ENCODE measurements at places on chromosomes 7 and 10.

GRCh38 chr7:117993377-117994003 is 120.2 kb upstream of the CTTNBP2 start:
- peak; percentile 41 for DNase-seq

DNA sequence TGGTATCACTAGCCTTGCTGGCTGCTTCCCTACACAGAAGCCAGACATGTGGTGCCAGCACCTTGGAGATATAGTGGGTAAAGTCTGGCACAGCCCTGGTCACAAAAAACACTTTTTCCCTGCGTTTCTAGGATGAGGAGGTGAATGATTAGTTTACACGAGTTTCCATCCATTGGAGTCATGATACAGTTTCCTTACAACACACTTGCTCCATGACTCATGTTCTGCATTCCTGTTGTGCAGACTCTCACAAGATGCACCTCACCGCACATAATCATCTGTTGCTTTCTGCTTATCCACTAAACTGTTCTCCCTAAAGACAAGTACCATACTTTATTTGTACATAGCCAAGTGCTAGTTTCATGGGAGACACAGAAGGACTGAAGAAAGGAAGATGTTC is 747.1 kb upstream of the GALNT17 start:
- peak; percentile 16 for DNase-seq

DNA sequence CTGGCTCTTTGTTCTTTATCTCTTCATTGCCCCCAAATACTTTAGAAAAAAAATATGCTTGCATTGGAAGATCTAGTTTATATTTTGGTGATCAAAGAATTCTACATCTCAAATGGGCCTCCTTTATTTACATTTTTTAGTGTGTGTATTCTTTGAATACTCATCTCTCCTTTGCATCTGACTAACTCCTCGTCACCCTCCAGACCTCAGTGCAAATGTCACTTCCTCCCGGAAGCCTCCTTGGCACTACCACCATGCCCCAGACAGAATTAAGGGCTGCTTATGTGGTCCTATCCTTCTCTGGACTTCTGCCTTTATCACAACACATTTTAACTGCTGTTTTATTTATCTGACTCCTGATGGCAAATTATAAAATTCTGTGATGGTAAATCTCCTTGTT is 52.0 kb upstream of the PPP1R3C start:
- no peak for DNase-seq

- DNase-seq = no peak
Observed at GRCh38 chr10:102639537-102639936, 4.7 kb upstream of the TRIM8 start.

DNA sequence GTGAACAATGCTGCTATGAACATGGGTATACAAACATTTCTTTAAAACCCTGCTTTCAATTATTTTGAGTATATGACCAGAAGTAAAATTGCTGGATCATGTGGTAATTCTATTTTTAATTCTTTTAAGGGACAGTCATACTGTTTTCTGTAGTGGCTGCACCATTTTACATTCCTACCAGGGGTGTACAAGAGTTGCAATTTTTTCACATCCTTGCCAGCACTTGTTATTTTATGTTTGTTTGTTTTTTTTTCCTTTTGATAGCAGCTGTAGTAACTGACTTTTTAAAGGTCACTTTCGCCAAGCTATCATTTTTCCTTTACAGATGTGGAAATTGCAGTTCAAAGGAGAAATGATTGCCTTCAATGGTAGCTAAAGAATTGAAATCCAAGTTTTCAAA is 99.5 kb downstream of the GPR85 start:
- DNase-seq = no peak

- no peak for DNase-seq
Observed at GRCh38 chr10:43844221-43844620, 195.5 kb upstream of the ZNF32 start.

DNA sequence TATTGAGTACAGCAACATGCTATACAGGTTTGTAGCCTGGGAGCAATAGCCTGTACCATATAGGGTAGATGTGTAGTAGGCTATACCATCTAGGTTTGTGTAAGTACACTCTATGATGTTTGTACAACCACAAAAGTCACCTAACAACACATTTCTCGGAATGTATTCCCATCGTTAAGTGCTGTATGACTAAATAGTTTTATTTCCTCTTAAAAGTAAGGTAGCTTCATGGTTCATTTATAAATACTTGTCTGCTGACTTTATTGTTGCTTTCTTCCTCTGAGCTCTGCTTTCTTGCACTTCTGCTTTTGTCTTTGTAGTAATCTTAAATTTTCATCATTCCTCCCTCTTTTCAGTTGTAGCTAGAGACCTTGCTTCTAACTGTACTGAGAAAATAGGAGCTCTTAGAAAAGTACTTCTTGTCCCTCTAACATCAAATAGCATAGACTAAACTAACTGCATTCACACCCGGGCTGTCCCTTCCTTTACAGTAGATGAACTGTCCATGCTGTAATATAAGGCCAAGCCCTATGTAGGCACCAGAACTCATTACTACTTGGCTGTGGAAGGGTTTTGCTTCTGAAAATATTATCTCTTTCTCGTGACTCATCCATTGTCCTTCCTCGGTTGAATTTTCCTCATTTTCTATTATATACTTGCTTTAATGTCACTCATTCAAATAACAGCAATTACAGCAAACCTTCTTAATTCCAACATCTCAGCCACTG is 55.4 kb upstream of the FAM3C start:
- no peak for DNase-seq
